GM12892 (cell line): ENCODE measurements at places on chromosomes 12 and 14.

DNA sequence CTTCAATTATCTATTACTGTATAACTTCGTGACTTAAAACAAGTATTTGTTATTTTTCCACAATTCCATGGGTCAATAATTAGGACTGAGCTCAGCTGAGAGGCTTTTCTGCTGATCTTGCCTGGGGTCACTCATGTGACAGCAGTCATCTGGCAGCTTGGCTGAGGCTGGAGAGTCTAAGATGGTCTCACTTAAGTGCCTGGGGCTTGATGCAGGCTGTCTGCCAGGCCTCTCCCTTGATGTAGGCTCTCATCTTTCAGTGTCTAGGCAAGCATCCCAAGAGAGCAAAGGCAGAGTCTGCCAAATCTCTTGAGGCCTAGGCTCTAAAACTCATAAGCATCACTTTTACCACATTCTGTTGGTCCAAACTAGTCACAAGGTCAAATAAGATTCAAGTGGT, 93.2 kb downstream of the NKX2-1 start:
- DNase-seq = no peak

DNA sequence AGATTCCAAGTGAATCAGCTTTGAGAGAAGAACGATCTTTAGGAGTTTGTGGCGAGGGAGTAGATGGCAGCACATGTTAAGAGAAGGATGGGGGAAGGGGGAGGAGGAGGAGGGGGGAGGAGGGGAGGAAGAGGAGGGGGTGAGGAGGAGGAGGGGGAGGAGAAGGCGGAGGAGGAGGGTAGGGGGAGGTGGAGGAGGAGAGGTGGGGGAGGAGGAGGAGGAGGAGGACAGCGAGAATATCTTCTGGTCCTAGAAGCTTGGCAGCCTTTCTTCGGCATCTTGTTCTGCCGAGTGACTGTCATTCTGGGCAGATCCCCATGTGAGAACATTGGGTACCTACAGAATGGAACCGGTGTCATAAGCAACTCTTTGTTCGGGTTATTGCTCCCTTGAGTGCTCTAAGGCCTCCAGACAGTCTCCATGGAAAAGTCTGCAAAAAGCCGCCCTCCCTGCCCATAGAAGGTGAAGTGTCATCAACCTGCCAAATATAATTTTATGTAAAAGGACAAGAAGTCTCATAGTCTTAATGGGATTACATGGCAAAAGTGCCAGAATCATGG, 6.9 kb downstream of the RFC5 start:
- DNase-seq = no peak

DNA sequence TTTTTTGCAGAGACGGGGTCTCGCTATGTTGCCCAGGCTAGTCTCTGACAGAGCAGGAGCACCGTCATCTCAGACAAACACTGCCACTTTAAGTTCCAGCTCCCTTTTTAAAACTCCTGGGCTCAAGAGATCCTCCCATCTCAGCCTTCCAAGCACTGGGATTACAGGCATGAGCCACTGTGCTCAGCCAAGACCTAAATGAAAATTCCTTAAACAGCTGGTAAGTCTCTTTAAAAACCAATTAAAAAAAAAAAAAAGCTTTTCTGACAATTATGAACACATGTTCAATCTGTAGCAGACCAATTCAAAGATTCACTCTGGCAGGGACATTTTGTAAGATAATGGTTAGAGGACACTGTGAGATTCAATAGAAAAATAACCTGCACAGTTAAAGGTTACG, 77.8 kb downstream of the HECTD4 start:
- DNase-seq = no peak

DNA sequence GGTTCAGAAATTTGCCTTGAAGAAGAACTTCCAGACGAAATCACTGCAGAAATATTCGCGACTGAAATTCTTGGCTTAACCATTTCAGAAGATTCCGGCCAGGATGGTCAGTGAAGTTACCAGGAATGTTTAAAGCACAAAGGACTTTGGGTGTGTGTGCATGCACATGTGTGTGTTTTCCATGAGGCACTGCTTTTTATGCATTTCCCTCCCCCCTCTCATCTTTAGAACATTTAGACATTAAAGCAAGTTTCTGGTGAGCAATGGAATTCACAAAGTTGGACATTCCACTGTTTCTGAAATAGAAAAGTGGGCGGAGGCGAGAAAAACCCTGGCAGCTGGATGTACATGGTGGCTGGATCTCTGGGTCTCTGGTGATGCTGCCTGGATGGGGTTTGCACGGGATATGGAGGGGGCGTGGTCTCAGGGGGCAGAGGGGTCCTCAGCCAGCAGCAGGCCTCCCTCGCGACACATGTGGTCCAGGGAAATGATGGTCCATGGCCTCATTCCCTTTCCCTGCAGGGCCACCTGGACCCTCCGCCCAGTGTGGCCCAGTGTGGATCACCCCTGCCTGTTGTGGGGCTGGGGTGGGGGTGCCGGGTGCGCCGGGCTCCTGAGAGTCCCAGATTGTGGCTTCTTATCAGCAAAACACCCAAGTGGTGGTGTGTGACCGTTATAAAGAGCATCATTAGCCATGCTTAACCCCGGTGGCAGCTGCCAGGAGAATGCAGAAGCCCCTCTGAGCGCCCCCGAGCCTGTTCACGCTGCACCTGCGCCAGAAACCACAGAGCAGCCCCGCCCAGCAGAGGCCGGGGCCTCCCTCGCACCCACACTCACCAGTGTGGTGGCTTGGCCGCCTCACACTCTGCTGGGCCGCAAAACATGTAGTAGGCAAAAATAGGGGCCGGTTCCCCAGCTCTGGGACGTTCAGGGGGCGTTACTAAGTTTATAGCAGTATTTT, 17.8 kb upstream of the BCL7A start:
- DNase-seq = no peak

DNA sequence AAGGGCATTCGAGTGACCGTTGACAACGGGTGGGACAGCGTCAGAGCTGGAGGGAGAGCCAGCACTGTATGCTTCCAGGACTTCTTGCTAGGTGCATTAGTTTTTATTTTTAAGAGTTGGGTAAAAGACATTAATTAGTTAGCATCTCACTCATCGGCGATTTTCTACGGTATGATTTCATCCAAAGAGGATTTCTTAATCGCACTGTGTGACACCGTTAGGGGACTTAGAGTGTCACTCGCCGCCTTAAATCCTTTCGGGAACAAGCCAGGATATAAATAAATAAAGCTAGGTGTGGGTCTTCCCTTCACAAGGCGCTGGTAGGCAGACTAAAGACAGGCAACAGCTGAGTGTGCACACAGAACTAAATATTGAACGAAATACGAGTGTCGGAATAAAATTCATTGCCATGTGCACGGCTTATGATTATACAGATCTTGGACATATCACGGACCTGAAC, 869 bp upstream of the NOVA1 start:
- DNase-seq = no peak

DNA sequence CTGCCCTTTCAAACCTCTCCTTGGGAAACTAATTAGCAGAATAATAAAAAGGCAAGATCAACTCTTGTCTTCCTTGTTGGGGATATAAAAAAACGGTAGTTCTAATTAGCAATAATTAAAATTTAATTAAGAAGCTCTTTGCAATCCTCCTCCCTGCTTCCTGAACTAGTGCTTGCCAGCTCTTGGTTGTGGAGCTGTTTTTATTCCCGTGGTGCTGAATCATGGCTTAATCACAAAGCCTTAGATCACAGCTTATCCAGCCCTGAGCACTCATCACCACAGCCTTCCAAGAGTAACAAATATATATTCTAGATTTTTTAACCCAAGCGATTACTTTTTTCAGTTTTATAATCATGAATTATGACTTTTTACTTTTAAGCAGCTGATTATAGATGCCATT, 63.2 kb upstream of the INSM2 start:
- no peak for DNase-seq

- no peak for DNase-seq
Observed at GRCh38 chr14:94770251-94770749, 387 bp upstream of the GSC start.

GRCh38 chr14:70601162-70601561, 707 bp upstream of the MED6 start:
- DNase-seq = no peak

DNA sequence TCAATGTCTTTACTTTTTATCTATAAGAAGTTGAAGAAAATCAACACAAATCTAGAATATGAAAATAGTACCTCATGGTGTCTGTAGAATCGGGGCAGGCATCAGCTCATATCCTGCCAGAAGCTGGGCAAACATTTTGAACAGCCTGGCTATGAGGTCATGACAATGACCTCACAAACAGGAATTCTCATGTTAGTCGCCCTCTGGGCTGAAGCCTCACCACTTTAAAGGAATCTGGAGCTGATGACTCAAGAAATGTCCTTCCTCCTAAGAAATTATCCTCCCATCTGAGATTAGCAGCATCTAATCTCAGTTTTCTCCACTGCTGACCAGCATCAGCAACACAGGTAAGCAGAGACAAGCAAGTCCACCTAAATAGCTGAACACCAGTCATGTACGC, 27.1 kb downstream of the CLIP1 start:
- no peak for DNase-seq

DNA sequence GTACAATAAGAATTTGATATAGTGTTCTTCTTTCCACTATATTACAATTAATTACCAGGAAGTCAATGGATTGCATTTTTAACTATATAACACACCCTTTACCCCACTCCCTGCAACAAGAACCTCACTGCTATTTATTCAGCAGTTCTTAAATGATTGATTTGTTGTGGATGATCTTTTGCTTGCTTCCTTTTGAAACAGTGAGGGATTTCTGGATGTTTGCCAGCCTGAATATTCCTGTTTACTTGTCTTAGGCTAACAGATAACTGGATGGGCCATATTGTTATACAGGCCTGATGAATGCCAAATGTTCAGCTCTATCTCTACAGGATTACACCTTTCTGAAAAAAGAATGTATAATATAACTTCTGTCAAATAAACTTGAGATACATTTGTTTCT, 497.6 kb downstream of the APAF1 start:
- no peak for DNase-seq

DNA sequence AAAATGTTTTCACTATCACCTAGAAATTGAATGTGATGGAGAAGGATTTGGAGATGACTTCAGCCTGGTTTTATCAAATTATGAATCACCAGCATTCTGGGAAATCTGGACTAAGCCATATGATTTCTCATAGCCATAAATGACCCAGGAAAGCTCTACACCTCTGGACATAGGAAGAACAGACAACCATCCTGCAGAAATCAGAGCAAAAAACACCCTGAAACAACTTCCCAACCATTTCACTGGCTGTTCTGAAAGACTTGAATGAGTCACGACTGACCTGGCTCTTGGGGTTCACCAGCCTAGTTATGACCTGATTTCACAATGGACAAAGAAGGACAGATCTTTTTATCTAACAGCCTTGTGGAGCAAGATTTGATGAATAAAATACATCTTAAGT, 123.8 kb downstream of the KCNH5 start:
- no peak for DNase-seq

DNA sequence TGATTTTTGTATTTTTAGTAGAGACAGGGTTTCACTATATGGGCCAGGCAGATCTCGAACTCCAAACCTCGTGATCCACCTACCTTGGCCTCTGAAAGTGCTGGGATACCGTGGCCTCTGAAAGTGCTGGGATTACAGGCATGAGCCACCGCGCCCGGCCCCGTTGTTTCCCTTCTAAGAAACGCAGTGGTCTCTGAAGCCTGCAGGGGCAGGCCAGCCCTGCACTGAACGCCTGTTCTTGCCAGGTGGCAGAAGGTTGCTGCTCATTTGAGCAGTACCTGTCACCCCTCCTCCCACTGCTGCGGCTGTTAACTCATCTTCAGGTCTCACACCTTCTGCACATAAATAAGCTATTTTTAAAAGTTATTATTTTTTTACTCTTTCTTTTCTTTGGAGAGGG, 24.3 kb downstream of the GPRC5A start:
- DNase-seq = no peak

- DNase-seq = no peak
Observed at GRCh38 chr12:24229031-24229700, 279.7 kb upstream of the SOX5 start.

DNA sequence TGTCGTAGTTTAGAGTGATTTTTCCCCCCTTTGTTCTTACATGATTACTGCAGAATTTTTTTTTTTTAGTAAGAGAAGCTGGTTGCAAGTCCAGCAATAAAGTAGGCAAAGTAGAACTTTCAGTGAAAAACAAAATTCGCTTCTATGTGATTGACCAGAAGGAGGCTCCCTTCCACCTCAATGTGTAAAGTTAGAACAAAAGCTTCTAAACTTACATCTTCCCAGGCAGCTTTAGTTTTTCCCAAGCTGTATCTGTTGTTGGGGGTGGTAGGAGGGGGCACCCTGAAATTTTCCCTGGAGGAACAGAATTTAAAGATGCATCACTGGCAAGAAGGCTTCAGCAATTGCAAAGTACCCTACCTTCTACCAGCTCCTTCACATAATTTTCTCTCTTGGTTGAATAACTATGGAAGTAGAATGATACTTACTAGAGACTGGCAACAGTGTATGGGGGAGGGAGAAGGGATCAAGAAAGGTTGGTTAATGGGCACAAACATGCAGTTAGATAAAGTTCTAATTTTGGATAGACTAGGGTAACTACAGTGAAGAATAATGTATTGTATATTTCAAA, 87.3 kb upstream of the E2F7 start:
- no peak for DNase-seq

DNA sequence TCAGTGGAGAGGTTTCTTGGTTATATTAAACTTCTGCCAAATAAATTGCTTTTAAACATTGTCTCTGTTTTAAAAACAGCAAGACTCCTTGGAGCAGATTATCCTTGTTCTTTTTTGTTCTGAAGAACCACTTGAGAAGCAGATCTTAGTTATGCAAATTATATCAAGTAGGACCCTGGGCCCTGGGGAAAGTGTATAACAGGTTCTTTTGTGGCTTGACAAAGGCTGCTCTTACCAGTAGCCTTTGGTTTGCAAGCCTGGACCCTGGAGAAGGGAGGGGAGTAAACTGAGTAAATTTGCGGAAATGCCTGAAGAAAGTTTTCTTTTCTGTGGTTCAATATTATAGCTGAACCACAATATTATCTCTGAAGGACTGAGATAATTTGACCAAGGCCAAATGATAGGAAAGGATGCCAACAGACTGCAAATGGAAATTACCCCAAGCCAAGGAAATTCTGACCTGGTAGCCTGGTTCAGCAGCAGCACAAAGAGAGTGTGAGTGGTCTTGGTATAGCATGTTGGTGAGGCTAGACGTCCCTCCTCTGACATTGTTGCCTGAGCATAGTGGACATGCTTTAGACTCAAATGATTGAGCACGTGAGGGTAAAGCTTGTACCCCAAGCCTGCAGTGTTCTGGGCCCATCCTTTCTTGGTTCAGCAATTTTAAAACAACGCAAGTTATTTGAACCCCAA, 30.4 kb upstream of the SIX1 start:
- DNase-seq = no peak

DNA sequence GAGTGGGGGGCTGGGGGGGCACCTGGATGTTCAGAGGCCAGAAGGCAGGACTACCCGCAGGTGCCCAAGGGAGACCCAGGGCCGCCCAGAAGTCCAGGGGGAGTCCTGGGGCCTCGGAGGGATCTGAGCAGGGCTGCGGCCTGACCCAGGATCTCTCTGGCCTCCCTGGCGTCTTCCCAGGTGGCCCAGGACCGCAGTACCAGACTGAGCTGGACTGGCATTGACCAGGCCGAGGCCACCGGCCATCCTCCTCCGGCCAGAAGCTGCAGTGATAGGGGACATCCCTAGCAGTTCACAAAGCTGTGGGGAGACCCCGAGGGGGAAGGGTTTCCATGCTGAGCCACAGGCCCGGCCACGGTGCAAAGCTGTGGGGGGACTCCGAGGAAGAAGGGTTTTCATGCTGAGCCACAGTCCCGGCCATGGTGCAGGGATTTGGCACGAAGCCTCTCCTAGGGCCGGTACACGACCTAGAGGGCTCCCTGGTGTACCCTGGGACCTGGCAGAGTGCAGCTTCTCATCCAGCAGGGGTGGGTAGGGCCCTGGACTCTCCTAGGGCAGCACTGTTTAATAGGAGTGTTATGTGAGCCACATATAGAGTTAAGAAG, 24.4 kb downstream of the FBRSL1 start:
- DNase-seq = no peak

GRCh38 chr12:113697651-113698509, 226.2 kb upstream of the LHX5 start:
- DNase-seq = no peak
